ENCODE measurements at places on chromosomes 12 and 14. TPM values are rescaled to one million over a fixed set of nuclear protein-coding genes. Genes with fewer than 3 reads are reported as not detected.

Gene DEPDC4
- 5.5 TPM for total RNA-seq

Gene RNASE9
- total RNA-seq = 0.14 TPM

Gene ASIC1
- 4.5 TPM for total RNA-seq

GRCh38 chr12:14366209-14367039, 942 bp downstream of the ATF7IP start:
- no peaks in the 10 kb centered on the region for H3K27me3 ChIP-seq
- DNase-seq = no peak
- H3K4me3 ChIP-seq = peak overlapping the region; percentile 99
- peak overlapping the region; percentile 99 for H3K27ac ChIP-seq
- peaks cover 31% of the 10 kb centered on the region for H3K4me1 ChIP-seq
- peaks cover 14% of the 10 kb centered on the region for H3K36me3 ChIP-seq

GRCh38 chr14:32224737-32225377, 21.8 kb upstream of the RNU6-8 start:
- no peak overlapping the region for H3K4me3 ChIP-seq
- H3K4me1 ChIP-seq = peaks cover 3% of the 10 kb centered on the region
- DNase-seq = peak; percentile 12
- H3K27ac ChIP-seq = no peak overlapping the region
- H3K36me3 ChIP-seq = no peaks in the 10 kb centered on the region

DNA sequence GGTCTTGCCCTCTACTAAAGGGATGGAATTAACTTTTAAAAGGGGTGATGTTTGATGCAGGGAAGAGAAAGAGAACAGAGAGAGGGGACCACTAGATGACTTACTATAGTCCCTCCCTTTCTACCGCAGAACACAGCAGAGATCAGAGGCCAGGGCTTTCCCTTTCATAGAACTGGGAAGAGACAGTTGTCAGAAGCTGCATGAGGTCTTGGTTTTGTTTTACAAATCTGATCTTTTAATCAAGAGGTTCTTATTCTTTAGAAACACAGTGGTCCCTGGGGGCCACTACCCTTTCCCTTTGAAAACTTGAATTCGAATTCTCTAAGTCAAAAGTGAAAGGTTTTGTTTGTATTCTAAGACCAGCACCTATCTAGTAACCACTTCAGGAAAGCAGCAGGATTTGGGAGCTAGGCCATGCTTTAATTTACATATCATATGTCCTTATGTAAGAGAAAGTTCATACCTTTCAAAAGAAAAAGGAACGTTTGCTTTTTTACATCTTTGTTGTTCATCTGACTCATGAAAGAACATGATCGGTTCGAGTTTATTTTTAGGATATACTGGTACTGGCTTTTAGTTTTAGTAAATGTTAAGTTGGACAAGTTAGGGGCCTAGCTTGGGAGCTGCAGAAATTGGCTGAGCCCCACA, 6.3 kb downstream of the FBXL14 start:
- no peak overlapping the region for H3K27ac ChIP-seq
- no peak overlapping the region for H3K4me3 ChIP-seq
- DNase-seq = no peak
- no peaks in the 10 kb centered on the region for H3K36me3 ChIP-seq
- peaks cover 92% of the 10 kb centered on the region for H3K27me3 ChIP-seq

- no peak overlapping the region for H3K4me3 ChIP-seq
- H3K4me1 ChIP-seq = 0 out of 2 replicates have a peak, but pooled peaks cover 3% of the 10 kb centered on the region
- no peaks in the 10 kb centered on the region for H3K27me3 ChIP-seq
- no peak for DNase-seq
Observed at GRCh38 chr12:28569698-28570411, 379.6 kb downstream of the CCDC91 start.

GRCh38 chr12:94150240-94151121, 2.1 kb downstream of the PLXNC1 start:
- peak overlapping the region; percentile 78 for H3K4me3 ChIP-seq
- H3K27ac ChIP-seq = no peak overlapping the region
- DNase-seq = peak; percentile 51
- H3K36me3 ChIP-seq = no peaks in the 10 kb centered on the region

All from WTC11 (cell line).